ENCODE measurements at places on chromosomes 5 and 9.

- no peak for DNase-seq
Observed at GRCh38 chr5:34483442-34484033, 172.6 kb upstream of the RAI14 start.

DNA sequence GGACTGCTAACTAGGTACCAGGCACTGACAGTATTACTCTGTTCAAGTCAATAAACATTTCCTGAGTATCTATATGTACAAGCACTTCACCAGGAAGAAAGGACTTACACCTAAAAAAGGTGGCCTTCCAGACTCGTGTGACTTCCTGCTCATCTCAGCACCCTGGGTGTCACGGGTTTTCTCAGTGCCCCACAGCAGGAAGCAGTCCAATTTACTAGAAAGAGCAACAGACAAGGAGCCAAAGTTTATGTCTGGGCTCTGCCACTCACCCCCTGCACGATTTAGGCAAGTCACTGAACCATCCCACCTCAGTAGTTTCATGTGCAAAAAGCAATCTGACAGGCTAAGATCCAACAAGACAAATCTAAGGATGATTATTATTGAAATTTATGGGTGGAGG lies 92.4 kb downstream of the TMEM215 start:
- DNase-seq: no peak

GRCh38 chr9:136001231-136001630 lies 40.1 kb upstream of the UBAC1 start:
- DNase-seq: no peak

DNA sequence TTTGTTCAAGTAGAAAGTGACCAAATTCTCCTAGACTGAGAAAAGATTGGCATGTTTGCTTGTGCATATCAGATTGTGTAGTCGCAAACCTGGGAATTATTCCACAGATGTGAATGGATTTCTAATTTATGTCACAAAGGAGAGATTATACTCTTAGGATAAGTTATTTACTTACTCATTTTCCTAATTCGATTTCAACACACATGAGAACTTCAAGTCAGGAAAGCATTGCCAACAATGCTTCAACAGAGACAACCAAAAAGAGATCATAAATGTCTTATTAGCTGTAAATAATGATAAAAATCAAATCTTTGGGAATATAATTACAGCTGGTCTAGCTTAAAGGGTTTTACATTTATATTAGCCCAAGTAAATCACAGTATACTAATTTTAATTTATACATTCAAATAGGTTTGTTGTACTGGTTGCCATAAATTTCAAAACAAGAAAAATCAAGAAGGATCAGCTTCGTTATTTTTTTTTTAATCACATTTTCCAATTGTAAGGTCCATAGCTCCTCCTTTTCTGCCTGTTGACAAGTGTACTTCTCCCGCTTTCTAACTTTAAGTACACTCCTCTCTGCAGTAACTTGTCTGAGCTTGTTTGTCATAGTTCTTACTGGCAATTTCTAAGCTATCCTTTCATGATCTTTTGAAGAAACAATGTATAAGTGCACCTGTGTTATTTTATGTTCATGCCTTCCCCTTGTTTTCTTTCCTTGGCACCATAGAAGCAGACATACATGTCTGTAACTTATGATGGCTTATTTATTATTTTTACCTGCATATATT lies 246.6 kb downstream of the DEPDC1B start:
- no peak for DNase-seq

Data from SW480 (cell line).